ENCODE measurements at places on chromosomes 3 and 15.

DNA sequence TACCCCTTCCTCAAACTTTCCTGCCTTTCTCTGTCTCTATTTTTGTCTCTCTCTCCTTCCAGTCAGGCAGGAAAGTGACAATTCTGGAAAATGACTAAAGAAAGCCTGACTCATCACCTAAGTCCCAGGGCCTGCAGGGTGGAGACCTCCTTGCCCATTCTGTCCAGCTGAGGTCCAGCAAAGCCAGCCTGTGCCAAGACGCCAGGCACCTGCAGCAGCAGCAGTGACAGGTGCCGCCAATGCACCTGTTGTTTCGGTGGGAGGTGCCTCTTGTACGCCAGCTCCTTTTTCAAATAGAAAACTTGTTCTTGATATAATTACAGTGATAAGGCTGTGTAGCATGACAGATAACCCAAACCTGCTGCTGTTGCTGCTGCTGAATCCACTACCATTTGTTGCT is 501.3 kb downstream of the NTRK3 start:
- DNase-seq: no peak

GRCh38 chr15:37034392-37034791 is 66.0 kb downstream of the MEIS2 start:
- no peak for DNase-seq

DNA sequence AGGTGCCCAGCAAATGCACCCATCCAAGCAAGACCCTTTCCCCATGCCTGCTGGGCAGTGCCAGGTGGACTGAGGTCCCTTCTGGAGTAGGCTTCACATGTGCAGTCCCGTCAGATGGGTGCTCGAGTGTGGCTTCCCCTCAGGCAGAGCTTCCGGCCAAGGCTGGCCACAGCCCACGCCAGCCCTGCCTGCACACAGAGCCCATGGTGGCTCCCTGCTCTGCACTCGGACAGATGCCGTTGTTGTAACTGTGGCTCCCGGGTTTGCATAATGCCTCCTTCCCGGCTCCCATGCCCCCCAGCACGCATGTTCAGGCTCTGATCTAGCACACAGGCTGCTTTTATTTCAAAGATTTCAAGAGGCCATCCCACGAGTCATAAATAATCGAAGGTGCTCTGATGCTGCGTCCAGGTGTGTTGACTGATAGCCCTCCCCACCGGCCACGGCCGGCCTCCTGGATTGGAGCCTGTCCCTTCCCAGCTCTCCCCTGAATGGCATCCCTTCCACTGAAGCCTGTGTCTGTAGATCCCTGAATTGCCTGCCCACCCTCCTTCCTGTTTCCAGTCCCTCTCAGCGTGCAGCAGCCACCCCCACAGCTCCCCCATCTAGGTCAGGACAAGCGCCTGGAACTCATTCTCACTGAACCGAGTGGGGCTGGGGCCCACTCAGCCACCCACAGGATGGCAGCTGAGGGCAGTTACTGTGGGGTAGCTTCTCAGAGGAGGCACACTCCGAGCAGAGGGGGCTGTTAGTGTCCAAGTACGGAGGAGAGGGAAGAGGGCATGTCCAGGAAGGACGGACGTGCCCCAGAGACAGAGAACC is 100.0 kb upstream of the LINGO1 start:
- DNase-seq: no peak

GRCh38 chr3:136906725-136907124 is 44.7 kb downstream of the NCK1 start:
- no peak for DNase-seq

DNA sequence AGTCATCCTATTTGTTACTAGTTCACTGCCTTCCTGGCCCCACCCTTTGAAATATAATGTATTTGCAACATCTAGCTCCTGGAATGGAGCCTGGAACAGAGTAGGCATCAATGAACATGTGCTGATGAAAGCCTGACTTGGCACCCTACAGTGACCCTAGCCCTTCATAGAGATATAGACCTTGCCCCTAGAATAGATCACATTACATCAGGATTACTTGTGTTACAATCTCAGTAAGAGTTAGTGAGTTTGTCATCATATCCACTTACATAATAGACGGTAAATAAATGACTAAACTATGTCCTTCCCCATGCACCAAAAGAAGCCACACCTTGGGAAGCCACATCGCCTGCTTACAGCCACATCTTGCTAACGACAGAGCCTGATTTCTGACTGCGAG is 110.5 kb upstream of the WNT5A start:
- DNase-seq: no peak

DNA sequence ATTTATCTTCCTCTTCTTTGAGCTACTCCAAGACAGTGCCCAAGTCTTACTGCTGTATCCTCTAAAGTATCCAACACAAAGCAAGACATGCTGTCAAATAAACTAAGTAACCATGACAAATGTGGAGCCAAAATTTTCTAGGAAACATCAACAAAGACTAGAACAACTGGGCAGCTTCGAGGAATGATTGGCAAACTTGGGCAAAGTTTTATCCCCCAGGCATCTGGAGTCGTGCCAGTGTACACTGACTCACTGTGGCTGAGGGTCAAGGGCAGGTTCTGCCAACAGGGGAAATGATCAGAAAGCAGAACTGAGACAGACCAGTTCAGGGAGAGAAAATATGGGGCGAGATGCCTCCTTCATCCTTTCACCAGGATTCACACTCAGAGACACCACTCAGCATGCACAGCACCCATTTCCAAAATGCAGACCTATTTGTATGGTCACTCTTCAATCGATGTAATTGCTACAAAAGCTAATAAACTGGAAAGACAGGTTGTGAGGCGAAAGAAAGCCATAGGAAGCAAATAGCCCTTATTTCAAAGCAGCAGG is 65.8 kb downstream of the MB21D2 start:
- DNase-seq: no peak

DNA sequence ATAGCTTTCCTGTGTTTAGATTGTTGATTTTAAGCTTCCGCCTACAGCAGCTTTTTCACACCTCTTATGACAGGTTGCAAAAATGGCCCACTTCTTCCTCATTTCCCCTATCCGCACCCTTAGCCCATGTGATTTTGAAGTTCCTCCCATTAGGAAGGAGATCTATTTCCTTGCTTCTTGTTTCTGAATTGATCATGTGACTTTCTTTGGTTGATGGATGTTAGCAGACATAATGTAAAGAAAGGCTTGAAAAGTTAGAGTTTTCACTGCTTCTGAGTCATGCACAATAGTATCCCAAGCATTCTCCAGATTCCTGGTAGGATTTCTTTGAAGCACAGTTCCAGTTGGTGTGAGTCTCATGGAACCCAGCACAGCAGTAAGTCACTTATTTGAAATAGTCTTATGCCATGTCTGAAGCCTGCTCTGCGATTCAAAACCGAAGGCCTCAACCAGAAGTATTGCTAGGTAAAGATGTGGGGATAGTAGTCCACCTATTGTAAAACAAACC is 76.6 kb downstream of the EDEM1 start:
- no peak for DNase-seq

- no peak for DNase-seq
Measured at GRCh38 chr15:95957861-95958260, 372.6 kb upstream of the NR2F2 start.

DNA sequence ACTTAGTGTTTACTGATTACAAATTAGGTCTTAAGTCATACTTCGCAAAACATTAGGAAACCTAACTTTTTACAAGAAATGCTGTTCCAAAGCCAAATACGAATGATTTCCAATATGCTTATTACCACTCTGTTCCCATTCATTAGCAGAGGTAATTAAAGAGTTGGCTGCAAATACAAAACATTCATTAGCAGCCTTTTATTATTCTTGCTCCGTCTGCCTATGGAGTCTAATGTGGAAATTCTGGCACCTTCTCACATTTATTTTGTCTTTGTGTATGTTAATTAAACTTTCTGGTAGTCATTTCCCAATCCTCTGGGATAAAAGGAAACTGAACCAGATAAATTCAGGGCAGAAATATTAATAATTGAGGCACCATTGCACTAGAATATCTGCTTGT is 689.0 kb downstream of the PLOD2 start:
- no peak for DNase-seq

GRCh38 chr3:40915346-40915865 is 283.9 kb upstream of the CTNNB1 start:
- no peak for DNase-seq

- DNase-seq: no peak
Measured at GRCh38 chr3:194910414-194910984, 224.8 kb downstream of the FAM43A start.

DNA sequence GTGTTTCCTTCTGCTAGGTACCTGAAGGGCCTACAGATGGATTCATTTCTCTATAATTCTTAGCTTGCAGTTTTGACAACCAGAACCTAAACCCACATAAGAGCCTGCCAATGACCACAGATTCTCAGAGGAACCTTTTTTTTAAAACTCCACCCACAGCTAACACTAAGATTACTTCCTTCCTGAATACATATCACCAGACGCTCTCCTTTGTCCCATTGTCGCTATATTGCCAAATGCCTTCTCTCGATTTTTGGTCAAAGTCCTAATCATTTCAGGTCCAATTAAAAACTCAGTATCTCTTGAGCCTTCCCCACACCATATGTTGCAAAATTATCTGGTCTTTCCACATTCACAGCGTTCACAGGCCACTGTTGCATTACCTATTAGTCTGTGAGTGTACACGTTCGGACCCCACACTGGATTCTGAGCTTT is 12.4 kb downstream of the ZNF710 start:
- no peak for DNase-seq

- DNase-seq: no peak
Measured at GRCh38 chr15:94110476-94111130, 120.8 kb upstream of the MCTP2 start.

GRCh38 chr3:15092686-15093085 is 6.3 kb downstream of the RBSN start:
- no peak for DNase-seq

GRCh38 chr3:113985541-113985940 is 37.7 kb downstream of the ZDHHC23 start:
- no peak for DNase-seq

GRCh38 chr3:155318740-155319139 is 25.3 kb upstream of the STRIT1 start:
- DNase-seq: no peak
